Activated CD8-positive, alpha-beta memory T cell treated with anti-CD3 and anti-CD28 coated beads for 4 hours (primary cell): ENCODE measurements at places on chromosomes 2 and 18.

- DNase-seq = no peak
These were observed 46.7 kb downstream of the NBEAL1 start for GRCh38 chr2:203061346-203061745.

DNA sequence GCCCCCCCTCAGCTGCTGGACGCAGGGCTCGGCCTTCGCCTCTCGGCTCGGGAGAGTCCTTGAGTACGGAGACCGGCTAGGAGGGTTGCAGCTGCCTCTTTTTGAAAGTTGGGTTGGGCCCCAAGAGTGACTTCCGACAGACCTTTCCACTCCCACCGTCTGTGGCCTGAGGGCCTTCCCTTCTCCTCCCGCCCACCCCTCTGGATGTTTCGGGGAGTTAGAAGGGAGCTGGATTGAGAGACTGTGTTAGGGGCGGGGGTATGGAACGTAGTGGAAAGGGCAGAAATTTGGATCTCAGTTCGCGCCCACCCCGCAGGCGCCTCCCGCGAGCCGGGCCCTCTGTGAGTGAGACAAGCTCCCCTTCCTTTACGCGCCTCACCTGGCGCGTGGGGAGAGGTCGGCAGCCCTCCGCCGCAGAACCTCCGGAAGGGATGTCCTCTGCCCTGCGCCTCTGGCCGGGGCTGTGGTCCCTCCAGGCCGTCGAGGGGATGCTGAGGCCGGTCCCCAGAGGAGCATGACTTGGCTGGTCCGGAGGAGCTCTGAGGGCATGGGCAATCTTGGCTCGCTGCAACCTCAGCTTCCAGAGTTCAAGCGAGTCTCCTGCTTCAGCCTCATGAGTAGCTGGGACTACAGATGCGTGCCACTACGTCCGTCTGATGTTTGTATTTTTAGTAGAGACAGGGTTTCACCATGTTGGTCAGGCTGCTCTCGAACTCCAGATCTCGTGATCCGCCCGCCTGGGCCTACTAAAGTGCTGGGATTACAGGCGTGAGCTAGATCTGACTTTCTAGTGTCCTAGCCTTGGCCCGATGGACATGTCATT, 15.9 kb downstream of the C2orf74 start:
- no peak for DNase-seq

GRCh38 chr2:85953476-85953875, 64.7 kb upstream of the ST3GAL5 start:
- DNase-seq = no peak

DNA sequence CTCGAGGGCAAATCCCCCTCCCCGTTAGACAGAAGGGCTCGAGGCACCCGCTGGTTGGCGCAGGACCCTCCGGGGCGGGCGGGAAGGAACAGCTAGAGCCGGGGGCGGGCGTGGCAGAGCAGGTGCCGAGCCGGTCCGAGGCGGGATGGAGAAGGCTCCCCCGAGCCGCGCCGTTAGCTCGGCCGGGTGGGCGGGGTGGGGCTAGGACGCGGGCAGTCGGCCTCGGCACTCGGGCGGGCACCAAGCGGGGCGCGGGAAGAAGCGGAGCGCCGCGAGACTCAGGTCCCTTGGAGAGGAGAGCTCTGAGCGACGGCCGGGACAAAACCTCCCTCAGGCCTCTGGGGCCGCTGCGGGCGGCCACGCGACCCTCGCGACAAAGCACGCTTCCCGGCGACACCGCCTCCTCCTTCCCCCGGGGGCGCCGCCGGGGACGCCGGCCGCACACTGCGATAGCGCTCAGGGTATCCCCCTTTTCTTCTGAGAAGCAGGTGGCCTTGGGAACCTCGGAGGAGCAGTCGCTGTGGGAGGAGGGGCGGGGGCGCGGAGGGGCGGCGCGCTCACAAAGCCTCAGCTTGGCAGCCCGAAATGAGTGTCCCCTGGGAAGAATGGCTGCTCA, 721 bp downstream of the FHOD3 start:
- DNase-seq = no peak

- no peak for DNase-seq
These were observed 369 bp downstream of the SMCHD1 start for GRCh38 chr18:2655954-2656236.

DNA sequence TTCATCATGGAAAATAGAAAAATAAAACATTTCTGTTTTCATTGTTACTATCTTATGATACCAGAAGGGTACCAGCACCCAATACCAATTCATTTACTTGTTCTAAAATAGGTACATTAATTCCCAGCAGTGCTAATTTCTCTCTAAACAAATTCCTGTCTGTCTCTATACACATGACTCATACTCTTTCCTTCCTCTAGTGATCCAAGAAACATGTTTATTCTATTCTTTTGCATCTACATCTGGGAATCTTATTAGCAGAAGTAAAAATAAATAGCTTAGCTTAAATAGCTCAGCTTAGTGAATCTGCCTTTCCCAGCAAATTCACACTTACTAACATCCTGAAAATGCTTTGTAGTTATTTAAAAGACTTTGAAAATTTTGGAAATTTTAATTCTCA, 84.5 kb upstream of the MAPRE2 start:
- DNase-seq = no peak

DNA sequence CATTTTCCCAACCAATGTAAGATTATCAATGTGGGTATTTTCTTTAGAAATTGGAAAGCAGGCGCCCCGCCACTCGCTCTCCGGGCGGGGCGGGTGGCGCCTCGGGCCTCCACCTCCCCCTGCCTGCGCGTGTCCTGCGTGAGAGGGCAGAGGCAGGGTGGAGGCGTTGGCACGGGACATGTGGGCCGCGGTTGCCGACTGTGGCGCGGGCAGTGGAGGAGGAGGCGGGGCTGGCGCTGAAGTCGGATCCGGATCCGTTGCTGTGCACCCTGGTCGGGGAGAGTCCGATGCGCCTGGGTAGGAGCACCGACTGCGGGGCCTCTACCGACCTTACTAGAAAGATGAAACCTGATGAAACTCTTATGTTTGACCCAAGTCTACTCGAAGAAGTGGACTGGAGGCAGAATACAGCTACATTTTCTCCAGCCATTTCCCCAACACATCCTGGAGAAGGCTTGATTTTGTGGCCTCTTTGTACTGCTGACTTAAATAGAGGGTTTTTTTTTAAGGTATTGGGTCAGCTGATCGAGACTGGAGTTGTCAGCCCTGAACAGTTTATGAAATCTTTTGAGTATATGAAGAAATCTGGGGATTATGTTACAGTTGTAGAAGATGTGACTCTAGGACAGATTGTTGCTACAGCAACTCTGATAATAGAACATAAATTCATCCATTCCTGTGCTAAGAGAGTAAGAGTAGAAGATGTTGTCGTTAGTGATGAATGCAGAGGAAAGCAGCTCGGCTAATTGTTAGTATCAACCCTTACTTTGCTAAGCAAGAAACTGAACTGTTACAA, 37.9 kb downstream of the PMS1 start:
- no peak for DNase-seq
